ENCODE measurements at places on chromosomes 6 and 20.

DNA sequence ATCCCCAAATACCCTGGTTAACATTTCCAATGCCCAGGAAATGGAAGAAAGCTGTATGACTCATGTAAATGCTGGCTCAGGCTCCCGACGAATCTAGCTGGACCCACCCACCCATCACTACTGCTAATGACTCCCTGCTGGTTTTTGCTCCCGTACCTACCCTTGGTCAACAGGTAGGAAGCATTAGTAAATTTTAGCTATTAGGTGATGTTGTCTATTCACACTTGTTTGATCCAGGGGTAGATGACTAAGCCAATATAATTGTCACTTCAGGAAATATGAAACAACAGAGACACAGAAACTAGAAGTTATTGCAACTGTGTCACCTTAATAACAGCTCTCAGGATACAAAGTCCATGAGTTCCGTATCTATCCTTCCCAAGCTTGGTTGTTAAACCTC, 94.4 kb upstream of the BEND6 start:
- no peak for DNase-seq

DNA sequence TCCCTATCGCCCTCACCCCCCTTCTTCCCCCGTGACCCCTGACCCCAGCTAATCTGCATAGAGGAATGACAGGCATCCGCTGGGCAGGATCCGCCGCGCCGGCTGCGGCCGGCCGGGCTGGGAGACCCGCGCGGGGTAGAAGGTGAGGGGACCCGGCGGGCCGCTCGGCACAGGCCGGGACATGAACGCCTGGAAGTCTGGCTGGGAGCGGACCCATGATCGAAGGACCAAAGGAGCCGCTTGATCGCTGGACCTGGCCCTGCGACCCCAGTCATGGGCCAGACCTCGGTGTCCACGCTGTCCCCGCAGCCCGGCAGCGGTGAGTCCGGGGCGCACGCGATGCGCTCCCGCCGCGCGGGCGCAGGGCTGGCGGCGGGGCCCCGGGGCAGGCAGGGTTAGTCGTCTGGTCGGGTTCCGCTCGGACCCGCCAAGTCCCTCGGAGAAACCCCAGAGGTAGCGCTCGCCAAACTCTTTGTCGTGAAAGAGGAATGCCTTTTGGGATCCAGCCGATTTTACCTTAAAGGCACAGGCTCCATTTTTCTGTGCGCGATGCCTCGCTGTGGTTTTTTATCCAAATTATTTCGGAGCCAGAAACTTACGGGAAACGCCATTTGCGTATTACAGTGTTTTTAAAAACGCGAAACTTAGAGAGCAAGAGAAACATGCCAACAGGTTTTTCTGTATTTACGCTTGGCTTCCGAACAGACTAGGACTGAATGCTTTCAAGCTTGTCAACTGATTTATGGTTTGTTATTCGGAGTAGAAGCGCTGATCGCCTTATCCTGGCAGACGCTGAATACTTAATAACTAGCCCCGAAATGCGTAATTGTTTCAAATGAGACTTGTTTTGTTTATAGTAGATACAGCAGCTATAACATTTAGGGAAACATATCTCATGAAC, at the start of gene PHACTR2:
PHACTR2 (plus strand) TSS at position 75 of the 901 bp plus-strand sequence; CDS start at position 274, 199 bp downstream.
- no peak for DNase-seq

- no peak for DNase-seq
Observed at GRCh38 chr20:4626228-4626627, 95.5 kb upstream of the PRND start.

GRCh38 chr6:39377539-39377950, 55.0 kb upstream of the KCNK16 start:
- no peak for DNase-seq

DNA sequence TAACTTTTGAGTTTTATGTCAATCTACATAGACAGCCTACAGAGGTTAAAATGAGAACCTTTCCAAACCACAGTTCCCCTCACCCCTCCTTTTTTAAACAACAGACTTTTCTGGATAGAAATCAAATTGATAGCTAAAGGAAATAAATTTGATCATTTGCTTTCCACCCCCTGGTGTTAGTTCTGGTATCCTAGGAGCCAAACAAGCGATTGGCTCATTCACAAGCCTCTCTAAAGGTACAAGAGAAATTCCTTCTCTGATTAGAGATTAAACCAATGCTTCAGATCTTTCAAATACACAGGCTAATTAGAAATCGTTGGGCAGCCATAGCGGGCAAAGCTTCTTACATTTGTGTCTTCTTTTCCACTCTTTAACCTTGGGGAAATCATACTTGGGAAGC, 232.3 kb downstream of the TBC1D7 start:
- DNase-seq: no peak

DNA sequence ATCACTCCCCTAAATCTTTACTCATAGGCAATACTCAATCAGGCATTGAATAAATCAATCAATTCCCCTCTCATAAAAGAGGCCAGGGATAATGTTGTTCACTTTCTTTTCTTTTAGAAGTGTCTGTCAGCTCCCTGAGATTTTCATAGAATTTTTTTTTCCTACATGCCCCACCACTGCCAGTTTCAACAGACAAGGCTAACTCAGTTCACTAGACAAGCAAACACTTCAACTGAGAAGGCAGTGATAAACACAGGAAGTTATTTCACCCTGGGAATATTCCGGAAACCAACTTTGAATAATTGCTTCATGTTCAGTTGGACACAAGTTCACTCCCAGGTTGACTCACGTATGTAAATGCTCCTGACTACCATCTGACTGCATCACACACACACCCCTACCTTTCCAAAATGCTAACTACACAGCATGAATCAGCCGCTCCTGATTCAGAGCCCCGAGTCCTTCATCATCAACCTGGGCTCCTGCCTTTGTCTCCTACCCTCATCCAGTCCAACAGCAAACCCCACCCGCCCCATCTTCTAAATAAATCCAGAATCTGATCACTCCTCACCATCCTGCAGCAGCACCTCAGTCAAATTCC, 143.9 kb downstream of the BCAS1 start:
- DNase-seq: no peak

- no peak for DNase-seq
Observed at GRCh38 chr6:7541175-7542064, at the start of gene DSP. TSS of gene DSP (plus strand) at chr6:7541671. CDS start at chr6:7541916, 245 bp downstream.

- no peak for DNase-seq
Observed at GRCh38 chr6:170553534-170554012, 466 bp upstream of the PSMB1 start.

DNA sequence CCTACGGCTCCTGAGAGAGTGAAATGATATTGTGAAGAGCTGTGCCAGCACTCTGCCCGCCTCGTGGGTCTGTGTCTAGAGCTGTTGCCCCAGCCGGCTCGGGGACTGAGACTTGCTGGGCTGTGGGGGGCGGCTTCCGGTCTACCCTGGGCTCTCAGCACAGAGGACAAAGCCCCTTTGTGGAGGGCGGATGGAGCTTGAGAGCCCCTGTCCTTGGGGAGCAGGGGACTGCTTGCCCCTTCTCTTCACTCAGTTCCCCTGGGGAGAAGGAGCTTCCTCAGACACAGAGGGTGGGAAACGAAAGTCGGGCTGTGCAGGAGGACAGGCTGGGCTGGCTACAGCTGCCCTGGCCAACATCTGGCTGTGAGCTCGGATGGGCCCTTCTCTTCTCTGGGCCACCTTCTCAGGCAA, 11.0 kb downstream of the SRC start:
- DNase-seq: no peak

DNA sequence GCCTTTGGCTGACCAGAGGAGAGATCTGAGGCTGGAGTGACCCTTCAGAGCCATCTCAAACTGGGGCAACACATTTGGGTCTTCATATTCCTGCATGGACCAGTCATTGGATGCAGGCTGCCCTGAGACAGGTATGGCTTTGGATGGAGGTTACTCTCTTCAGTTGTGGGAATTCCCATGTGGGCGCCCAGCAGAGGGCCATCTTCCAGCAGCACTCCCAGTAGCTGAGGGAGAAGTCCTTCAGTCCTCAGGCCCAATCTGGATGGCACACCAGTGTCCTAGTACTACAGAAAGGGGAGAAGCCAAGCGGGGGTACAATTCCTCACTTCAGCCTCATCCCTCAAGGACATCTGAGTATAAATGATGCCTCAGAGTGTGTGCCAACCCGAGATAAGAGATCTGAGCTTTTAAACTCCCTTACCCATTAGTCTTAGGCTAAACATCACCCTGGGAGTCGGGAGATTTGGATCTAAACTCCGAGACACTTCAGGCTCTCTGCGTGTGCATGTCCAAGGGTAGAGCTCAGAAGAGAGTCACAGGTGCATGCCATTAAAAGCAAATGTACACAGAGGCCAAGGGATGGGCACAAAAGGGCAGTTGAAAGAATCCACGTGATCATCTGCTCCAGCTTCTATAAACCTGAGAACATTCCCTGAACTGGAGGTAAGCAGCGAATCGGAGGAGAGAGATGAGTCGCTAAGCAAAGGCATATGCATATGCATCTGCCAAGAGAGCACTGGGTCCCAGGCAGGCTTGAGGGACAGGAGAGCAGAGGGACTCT, 204.6 kb downstream of the CD83 start:
- DNase-seq: no peak

DNA sequence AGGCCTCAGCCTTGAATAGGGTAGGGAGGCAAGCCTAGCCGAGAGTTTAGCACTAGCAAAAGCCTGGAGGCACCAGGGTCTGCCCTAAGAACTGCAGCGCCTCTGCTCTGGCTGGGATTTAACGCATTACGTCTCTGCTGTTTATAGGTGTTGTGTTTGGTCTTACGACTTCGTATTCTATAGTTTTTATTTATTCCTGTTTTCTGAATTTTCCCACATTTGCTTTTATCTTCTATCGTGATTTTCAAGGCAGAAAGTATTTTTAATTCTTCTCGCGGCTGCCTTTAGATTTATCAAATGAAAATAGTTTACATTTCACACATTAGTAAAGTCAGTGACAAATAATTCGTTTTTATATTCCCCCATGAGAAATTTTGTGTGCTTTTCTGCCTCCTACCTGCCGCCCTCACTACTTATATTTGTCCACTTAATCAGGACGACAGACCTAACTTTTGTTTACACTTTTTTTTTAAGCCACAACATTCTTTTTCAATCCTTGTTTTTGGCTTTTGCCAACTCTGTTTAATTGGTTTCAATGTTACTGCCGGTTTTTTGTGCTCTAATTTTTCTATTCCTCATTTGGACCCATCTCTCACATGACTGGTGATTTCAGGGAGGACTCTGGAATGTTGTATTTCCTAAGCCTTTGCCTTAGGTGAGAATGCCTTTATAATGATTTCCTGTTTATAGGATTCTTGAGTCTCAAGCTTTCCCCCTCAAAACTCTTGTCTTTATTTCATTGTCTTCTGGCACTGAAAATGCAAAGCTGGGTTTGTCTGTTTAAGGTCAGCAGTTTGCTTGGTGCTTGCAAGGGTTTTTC, 1.3 kb upstream of the LZTS3 start:
- no peak for DNase-seq

GRCh38 chr6:144216668-144217218, 66.4 kb downstream of the STX11 start:
- DNase-seq: peak; percentile 33

GRCh38 chr6:152976749-152977148, 6.1 kb downstream of the FBXO5 start:
- no peak for DNase-seq

GRCh38 chr6:144106206-144106605, 10.8 kb upstream of the SF3B5 start:
- DNase-seq: no peak

GRCh38 chr20:3670511-3670910, 7.3 kb upstream of the GFRA4 start:
- no peak for DNase-seq

- no peak for DNase-seq
Observed at GRCh38 chr20:47489448-47489872, 12.2 kb upstream of the NCOA3 start.

DNA sequence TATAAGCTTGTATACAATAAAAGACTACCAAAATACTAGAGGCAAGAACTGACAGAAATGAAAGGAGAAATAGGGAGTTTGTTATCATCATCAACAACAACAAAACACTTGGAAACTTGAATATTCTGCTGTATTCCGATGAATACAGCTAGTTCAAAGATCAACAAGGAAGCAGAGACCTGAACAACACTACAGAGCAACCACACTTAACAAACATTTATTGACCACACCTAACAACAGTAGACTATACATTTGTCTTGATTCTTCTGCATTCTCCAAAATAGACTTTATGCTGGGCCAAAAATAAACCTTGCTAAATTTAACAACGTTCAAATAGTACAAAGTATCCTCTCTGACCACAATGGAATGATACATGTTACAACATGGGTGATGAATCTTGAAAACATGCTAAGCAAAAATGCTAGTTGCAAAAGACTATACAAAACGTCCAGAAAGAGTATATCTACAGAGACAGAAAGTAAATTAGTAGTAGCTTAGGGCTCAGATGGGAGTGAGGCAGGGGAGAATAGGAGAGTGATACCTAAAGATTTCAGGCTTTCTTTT, 39.1 kb upstream of the PAK5 start:
- DNase-seq: no peak

DNA sequence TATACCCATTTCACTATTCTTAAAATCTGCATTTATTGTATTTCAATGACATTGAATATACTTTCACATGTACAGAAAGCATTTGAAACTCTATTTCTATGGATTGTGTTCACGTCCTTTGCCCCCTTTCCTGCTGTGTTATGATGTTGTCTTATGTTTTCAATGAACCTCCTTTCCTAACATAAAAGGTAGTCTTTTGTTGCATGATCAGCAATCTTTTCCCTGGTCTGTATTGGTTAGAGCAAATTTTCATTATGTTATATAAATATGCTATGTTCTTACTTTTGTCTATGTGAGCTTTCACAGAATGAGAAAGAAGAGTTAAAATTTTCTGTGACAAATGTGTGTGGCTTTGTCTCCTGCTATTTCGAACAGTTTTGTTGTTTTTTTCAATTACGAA, 73.1 kb downstream of the KIF16B start:
- DNase-seq: no peak

DNA sequence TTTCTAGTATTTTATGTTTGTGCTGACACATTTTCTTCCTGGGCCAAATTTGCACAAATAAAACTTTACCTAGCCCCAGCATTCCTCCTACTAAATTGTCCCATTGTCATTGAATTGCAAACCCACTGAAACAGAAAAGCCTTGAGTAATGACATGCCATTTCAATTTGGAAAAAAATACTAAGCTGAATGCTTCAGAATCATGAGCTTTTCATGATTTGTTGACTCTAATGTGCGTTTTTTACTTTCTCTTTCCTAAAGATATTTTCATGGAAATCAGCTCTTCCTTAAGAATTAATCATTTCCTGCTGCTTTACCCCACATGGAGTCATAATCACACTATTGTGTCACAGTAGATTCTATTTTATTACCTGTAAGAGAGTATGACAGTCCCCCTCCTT, 47.4 kb downstream of the TRDN start:
- no peak for DNase-seq

GRCh38 chr6:113057567-113058053, 710.5 kb downstream of the RFPL4B start:
- no peak for DNase-seq

GRCh38 chr20:20971810-20972209, 134.3 kb downstream of the LINC00237 start:
- no peak for DNase-seq

DNA sequence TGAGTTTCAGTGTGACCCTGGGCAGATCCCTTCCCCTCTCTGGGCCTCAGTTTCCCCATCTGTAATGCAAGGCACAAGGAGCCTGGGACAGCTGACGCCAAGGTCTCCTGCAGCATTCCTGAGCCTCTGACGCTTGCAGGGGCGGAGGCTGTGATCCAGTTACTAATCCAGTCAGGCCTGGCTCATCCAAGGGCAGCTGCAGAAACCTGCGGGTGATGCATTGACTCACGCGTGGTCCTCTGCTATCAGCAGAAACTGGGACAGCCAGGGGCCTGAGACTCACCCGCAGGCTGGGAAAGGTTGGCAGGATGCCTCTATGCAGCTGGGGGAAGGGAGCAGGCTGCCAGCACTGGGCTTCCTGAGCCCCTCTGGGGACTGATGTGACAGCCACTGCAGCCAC, 65.0 kb upstream of the SIRPA start:
- DNase-seq: no peak

Data from esophagus squamous epithelium (tissue), 5 donors.